WERI-Rb-1 (cell line): ENCODE measurements at places on chromosomes 12 and 14.

GRCh38 chr14:91509083-91509877 lies 830 bp downstream of the PPP4R3A start:
- peak; percentile 41 for DNase-seq

DNA sequence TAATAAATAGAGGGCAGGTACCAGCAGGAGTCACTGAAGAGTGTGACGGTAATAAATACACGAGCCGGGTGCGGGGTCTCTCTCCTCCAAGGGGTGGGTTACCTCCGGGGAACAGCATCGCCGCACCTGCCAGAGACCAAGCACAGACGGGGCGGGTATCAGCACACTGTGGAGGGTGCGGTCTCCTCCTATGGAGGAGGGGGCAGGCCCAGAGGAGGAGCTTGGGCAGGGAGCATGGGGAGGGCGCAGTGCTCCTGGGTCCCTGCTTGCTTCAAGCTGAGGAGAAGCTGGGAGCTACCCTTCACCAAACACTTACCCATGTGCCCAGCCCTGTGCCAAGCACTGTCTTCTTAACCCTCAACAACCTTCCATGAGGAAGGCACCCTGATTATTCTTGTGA lies 12.8 kb downstream of the PGF start:
- DNase-seq, result no peak

- DNase-seq, result no peak
These were observed 256.8 kb upstream of the BTG1 start for GRCh38 chr12:92402415-92402814.

GRCh38 chr14:102437997-102438915 lies 71.3 kb downstream of the ANKRD9 start:
- peak; percentile 93 for DNase-seq

- DNase-seq, result no peak
These were observed 161.6 kb upstream of the HIF1A start for GRCh38 chr14:61533513-61534255.

DNA sequence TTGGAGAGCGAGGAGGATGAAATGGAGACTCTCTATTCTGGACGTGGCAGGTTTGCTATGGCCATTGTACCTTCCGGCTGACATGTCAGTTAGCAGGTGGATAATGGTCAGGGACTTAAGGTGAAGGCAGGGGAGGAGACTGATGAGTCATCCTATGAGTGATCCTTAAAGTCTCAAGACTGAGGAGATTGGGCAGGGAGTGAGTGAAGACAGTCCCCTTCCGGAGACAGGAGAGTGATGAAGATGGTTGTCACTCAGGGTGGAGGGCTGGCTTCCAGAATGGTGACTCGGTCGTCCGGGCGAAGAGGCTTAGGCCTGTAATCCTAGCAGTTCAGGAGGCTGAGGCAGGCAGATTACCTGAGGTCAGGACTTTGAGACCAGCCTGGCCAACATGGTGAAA lies 49.8 kb upstream of the CCDC63 start:
- peak; percentile 60 for DNase-seq

DNA sequence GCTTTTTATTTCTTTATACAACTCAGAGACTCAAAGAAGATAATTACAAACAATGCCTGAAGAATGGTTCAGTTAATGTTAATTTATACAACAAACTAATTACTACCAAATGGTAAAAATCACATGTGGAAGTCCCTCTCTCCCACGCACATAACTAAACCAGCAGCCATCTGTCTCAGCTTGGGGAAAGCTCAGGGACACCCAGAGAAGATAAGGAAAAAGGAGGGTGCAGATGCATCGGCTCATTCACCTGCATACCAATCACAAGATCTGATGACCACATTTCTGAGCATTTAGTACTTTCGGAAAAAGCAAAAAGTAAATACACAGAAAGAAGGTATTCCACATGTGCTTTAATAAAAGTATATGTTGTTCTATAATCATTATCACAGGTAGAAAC lies 136.3 kb downstream of the SOX5 start:
- DNase-seq, result peak; percentile 24

- DNase-seq, result no peak
These were observed 25.6 kb downstream of the SINHCAF start for GRCh38 chr12:31300341-31300740.

GRCh38 chr12:101552277-101552676 lies 42.5 kb upstream of the MYBPC1 start:
- no peak for DNase-seq

- DNase-seq, result no peak
These were observed 8.3 kb upstream of the WSCD2 start for GRCh38 chr12:108120863-108121165.

- DNase-seq, result no peak
These were observed 159.8 kb downstream of the KCNH5 start for GRCh38 chr14:62885451-62885850.

DNA sequence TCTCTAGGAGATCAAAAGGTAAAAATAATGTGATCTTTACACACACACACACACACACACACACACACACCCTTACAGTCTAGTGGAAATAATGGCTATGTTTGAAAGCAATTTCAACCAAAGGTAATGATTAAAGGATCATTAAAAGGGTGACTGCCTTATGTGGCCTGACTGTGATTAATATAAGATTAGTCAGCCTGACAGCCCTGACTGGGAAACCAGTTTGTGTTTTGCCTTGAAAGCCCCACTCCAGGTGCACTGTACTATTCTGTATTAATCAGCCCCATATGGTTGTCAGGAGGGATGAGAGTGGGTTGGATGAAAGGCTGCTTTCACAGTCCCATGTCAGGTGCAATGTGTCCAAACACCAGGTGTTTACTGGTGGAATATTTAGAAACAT lies 10.5 kb downstream of the RASSF9 start:
- peak; percentile 63 for DNase-seq

GRCh38 chr14:73502017-73502619 lies 11.4 kb downstream of the RIOX1 start:
- no peak for DNase-seq

DNA sequence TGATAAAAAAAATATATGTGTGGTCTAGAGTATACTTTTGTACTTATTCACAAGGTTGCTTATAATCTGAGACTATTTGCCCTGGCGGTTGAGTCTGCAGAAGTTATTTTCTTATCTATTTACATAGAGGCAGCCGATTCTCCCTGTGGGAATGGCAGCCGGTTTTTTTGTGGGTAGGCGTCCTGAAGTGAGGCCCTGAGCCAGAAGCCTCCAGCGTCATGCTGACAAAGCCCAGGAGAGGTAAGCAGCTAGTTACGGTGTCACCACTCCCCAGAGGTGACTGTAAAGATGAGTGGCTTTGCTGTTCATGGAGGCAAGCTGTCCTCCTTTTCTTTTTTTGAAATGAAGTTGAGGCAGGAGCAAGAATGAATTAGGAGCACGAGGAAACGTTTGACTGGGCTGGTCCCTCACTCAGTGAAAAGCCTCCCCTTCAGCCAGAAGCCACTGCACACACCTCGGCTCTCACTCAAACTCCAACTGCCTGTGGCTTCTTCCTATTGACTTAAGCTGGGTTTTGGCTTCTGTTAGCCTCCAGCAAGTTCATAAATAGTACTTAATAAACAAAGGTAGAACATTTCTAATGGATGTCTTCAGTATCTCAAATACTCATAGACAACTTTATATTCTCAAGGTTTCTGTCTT lies 21.5 kb downstream of the PAX9 start:
- DNase-seq, result no peak

DNA sequence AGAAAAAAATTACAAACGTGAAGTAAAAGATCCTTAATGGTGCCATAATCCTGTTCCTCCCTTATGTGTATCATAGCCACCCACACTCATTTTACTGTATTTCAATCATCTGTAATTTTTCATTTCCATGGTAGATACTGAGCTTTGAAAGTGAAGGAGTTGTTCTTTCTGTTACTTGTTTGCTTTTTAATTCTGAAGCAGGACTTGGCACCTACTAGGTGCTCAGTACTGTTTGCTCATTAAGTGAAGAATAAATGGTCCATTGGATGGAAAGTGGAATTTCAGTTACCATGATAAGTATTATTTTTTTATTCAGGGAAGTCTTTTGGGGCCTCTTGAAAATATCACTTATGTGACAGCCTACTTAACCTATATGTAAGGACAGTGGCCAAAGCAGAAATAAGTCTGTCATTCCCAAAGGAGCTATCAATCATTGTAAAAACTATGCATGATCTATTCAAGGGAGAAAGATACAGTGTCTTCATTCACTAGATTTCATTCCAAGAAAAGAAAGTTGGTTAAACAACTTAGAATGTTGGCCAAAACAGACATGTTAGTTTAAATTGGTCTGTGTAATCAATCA lies 1244.4 kb upstream of the SEL1L start:
- no peak for DNase-seq

DNA sequence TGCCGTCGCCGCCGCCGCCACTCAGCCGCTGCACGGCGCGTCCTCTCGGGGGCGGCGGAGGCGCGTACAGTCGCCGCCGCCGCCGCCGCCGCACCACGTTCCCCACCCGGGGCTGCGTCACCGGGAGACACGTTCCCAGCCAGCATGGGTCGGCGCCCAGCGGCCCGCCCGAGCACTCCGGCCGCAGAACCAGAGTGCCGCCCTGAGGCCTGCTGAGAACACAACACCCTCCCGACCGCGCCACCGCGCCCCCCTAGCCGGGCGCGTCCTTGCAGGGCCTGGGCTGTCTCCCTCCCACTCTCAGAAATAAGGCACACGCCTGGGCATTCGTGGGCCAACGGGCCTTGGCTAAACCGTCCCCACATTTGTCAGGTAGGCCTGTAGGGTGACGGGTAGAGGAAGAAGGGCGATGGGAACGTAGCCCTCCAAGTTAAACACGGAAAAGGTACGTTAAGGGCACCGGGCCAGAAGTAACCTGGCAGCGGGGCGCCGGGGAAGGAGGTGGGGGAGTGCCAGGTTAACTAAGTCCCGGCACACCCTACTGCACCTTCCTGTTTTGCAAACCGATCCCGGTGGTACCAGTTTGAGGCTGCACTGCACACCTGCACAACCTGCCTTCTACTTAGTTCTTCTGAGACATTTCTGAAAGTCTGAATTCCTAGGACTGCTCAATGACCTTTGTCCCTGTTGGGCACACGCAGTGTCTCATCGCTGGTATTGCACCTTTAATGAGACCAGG lies at the start of gene MAP4K5:
TSS of gene MAP4K5 (minus strand) at position 68 of the 739 bp plus-strand sequence. CDS start 520 bp downstream, outside the sequence.
- DNase-seq, result peak; percentile 92

GRCh38 chr12:122072031-122072970 lies 6.3 kb upstream of the MLXIP start:
- DNase-seq, result no peak

DNA sequence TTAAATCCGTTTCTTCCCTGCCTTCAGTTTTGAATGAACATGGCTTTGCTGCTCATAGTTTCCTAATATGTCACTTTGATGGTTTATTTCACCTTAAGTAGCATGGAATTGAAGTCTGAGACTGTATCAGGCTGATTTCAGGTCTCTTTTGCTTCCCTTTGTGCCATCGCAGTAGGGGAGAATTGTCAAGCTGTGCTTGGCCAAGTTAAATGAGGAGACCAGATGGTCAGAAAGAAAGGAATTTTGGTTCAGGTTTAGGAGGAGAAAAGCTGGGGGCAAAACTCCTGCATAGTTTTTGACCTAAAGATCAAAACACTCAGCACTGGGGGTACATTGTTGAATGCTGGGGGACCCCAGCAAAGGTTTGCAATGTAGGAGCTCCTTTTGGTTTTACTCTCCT lies 398.4 kb downstream of the NUAK1 start:
- DNase-seq, result no peak

DNA sequence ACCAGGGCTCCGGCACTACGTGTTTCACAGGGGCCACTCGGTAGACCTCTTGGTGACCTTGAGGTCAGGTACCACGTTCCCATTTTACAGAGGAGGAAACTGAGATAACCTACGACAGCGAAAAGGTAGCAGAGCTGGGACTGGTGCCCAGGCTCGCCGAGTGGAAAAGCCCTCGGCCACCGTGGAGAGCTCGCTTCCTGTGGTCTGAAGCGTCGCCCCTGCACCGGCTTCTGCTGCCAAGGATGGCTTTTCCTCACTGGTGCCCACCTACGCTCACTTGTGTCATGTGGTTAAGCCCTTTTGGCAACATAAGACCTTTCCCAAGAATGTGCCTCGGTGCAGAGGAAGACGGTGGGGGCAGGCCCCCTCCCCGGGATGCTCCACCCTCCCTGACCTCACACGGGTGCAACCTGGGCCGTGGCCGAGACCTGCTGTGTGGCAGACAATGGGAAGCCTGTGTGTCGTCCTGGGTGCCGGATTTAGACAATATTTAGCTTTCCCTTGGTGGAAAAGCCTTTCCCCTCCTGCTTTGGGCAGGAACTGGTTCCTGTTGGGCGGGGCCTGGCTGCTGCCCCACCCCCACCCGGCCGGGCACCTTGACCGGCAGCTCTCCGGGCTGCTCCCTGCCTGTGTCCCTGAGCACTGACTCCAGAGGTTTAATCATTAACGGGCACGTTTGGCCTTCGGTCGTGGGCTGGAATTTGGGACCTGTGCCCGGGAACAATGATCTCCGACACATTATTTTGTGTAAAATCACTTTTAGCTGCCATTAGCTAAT lies 32.4 kb upstream of the PPP1R13B start:
- DNase-seq, result no peak

GRCh38 chr14:32896979-32897697 lies 41.5 kb upstream of the NPAS3 start:
- DNase-seq, result no peak

GRCh38 chr12:18967814-18968213 lies 161.7 kb upstream of the PLEKHA5 start:
- peak; percentile 57 for DNase-seq

DNA sequence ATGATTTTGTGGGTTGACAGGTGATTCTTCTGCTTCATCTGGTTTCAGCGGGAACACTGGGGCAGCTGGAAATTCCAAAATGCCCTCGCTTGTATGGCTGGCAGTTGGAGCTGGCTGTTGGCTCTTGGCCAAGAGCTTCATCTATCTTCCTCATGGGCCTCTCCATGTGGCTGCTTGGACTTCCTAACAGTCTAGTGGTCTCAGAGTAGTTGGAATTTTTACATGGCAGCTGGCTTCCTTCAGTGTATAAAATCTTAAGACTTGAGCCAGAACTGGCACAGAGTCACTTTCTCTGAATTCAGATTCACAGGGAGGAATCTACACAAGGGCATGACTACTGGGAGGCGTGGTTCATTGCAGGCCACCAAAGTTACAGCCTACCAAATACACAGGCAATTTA lies 204.9 kb upstream of the RMST start:
- DNase-seq, result no peak

DNA sequence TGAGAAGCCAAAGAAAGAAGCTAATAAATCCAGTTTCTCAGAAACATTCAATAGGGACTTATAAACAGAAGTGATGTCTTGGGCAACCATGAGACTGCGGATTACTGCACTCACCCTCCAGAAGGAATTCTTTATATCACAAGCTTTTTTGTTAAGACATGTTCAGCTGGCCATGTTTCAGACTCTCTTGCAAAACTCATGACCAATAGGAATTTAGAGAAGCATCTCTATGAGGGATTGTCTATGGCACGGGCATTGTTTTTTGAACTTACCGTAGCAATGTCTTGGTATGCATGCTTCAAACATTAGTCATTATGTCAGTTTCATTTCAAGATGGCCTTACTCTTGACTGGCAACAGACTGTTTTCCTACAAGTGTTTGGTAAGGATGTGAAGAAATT lies 15.5 kb upstream of the ZNF268 start:
- DNase-seq, result no peak

- DNase-seq, result no peak
These were observed 60.4 kb downstream of the PPP1R36 start for GRCh38 chr14:64610049-64610746.

DNA sequence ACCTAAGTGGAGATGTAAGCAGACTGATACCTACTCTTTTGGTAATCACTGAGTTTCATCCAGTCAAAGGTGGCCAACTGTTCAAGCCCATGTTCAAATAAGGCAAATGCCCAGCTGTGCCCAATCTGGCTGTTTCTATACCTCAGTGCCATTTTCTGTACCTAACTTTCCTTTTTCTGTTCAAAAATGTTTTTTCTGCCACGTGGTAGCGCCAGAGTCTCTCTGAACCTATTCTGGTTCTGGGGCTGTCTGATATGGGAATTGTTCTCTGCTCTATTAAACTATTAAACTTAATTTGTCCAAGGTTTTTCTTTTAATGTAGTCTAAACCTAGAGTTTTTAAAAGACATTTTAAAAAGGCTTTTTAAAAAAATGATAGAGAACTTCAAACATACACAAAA lies 391.2 kb downstream of the NOVA1 start:
- DNase-seq, result no peak
